ENCODE measurements at places on chromosomes 5 and 9.

GRCh38 chr9:121885345-121885901 lies 207.7 kb downstream of the TTLL11 start:
- DNase-seq, result no peak

GRCh38 chr9:135568026-135568425 lies 6.5 kb downstream of the PAEP start:
- DNase-seq, result no peak

GRCh38 chr9:73080110-73080694 lies 71.5 kb upstream of the ANXA1 start:
- DNase-seq, result no peak

GRCh38 chr5:25150819-25151218 lies 506.0 kb upstream of the CDH10 start:
- DNase-seq, result no peak

GRCh38 chr9:10785255-10785654 lies 172.5 kb upstream of the PTPRD start:
- no peak for DNase-seq

GRCh38 chr5:8720506-8720905 lies 825.4 kb downstream of the SEMA5A start:
- DNase-seq, result no peak

GRCh38 chr9:36503172-36504088 lies 69.3 kb upstream of the MELK start:
- no peak for DNase-seq

DNA sequence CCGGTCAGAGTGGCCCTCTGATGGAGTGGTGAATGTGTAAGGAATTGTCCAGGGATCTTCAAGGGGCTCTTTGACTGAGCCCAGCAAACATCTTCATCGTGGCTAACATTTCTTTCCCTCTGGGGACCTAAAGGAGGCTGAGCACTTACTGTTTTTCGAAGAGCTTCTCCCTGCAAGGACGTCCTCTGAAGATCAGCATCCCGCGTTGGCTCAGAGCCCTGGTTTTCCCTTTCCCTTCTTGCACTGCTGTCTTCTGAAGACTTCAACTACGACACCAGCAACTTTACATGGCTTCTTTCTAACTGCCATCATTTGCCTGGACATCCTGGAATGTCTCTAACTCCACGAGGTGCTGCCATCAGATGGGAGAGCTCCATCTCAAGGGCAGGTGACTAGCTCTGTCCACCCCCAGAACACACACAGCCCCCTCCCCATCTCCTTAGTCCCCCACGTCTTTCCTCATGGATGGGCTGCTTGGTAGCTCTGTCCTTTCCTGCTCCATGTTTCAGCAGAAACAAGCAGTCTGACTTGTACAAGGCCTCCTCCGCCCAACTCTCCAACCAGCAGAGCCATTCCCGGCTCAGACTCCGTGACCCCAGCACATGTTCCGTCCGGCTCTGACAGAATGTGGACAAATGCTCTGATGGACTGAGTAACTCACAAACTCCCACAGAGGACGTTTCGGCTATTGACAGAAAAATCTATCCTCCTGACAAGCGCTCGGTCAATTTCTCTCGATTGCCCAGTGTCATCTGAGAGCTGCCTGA lies 17.1 kb downstream of the SHB start:
- DNase-seq, result no peak

DNA sequence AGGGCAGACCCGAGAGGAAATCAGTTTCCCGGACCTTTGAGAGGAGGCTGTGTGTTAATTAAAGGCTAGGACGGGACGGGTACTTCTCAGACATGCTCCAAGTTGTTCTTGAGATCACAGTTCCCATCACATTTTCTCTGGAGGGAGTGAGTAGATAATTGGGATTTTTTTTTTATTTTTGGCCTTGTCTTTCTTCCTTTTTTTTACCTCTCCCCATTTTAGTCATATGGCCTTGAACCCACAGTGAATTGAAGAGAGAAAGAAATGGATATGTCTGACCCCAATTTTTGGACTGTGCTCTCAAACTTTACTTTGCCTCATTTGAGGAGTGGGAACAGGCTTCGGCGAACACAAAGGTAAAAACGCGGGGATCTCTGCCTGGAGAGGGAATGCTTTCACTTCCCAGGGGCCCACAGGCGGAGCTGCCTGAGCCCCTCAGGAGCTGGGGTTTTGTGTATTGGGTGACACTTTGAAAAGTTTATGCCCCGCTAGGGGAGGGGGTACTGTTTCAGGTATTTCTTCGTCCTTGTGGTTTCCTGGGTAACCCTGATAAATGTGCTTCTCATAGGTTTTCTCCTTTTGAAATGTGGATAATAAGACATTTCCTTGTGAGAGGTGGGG lies 191.8 kb downstream of the CD180 start:
- no peak for DNase-seq

- no peak for DNase-seq
Measured at GRCh38 chr9:116355153-116355921, 201.7 kb downstream of the PAPPA start.

GRCh38 chr9:75979362-75979761 lies 88.9 kb downstream of the PCSK5 start:
- DNase-seq, result no peak

DNA sequence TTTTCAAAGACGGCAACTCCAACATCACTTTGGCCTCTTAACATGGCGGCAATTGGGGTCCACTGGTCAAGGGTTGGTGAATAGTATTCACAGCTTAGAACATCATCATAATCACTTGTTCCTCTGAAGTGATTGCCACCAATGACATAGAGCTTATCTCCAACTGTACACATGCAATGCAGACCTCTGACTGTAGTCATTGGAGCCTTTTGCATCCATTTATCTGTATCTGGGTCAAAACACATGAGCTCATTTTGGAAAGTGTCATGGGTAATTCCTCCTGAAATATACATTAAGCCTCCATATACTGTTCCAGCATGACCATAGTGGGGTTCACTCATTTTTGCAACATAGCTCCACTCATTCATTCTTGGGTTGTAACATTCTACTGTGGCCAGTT lies 2.0 kb downstream of the KLHL9 start:
- no peak for DNase-seq

GRCh38 chr9:121725008-121725775 lies 73.8 kb downstream of the DAB2IP start:
- DNase-seq, result no peak

DNA sequence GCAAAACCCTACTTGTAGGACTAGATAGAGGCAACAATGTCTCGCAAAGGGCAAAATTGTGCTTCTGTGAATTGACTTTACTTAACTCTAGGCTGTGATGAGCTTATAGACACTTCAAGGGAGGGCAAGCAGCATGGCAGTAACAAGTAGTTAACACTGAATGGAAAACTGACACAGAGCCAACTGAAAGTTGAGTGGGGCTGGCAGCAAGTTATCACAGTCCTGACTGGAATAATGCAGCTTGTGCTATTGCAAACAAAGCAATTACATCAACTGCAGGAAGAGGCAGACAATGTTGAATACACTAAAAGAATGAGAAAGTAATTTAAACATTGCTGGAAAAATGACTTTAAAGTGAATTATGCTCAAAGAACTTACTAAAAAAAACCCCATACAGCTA lies 62.2 kb downstream of the RNF38 start:
- no peak for DNase-seq

DNA sequence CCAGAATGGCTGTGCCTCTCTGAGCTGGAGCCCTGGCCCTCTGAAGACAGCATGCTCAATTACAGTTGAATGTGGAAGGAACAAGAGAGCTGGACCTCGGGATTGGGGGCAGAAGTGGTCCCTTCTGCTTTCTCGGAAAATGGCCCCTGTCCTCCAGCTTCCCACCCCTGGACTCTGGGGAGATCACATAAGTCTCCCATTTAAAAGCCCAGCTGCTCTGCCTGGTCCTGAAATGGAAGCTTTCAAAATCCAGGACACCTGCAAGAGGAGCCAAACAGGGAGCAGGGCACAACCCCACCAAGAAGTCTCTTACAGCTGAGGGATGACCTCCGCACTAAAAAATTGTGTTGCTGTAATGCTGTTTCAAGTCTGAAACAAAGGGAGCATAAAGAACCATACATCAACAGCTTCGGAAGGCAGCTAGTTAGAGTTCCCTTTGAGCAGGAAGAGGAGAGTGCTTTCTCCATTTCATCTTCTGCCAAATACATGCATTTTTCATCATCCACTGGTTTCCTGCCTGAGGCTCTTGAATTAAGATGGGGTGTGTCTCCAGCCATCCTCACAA lies 48.2 kb downstream of the TGFBI start:
- DNase-seq, result no peak

DNA sequence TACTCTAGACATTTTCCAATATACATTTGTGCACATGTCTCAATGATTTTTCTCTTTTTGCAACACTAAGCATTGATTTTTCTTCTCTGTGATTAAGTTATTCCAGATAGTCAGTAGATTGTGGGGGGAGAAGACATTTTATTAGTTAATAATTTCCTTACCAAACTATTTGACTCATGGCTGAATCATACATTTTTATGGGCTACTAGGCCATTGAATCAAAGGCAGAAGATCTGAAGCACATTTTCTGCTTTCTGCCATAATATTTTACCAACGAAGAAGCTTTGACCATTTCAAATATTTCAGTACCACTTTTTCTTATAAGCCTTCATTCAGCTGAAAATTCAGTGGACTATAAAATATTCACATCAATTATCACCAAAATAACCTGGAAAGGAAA lies 175.6 kb downstream of the IRX2 start:
- no peak for DNase-seq

DNA sequence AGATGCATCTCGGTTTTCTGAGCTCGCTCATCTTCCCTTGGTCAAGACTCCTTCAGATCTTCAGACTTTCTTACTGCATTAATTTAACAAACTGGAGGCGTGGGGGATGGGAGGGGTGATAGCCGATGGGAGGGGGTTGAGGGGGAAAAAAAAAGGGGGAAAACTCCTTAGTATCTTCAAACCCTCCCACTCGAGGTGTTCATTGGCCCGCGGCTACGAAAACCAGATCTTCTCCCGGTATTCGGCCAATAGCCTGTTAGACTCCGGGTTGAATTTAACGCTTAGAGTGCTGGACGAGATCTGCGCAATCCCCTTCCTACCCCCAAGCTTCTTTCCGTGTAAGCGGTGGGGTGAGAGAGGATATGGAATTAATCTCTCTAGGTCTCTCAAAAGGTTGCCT lies 689 bp upstream of the GLRA1 start:
- DNase-seq, result no peak

- no peak for DNase-seq
Measured at GRCh38 chr5:95668216-95668615, 14.6 kb downstream of the SPATA9 start.

GRCh38 chr5:54823006-54823405 lies 162.4 kb downstream of the ESM1 start:
- no peak for DNase-seq

DNA sequence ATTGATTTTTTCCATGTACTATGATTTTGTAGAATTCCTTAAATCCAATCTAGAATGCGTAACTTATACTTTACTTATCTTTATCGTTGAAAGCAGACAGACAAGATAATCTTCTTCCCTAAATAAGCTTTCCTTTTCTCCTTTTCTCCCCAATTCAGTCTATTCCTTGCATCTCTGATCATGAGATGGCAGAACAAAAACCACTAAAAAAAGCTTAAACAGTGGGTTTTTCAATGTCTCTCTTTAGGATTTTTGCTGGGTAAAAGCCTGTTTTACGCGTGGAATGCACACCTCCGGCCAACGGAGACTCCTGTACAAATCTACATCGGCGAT lies 755 bp downstream of the CDKN2B start:
- no peak for DNase-seq

GRCh38 chr5:9209846-9210492 lies 335.9 kb downstream of the SEMA5A start:
- DNase-seq, result no peak

GRCh38 chr9:33992632-33993031 lies 56.1 kb downstream of the UBAP2 start:
- no peak for DNase-seq

DNA sequence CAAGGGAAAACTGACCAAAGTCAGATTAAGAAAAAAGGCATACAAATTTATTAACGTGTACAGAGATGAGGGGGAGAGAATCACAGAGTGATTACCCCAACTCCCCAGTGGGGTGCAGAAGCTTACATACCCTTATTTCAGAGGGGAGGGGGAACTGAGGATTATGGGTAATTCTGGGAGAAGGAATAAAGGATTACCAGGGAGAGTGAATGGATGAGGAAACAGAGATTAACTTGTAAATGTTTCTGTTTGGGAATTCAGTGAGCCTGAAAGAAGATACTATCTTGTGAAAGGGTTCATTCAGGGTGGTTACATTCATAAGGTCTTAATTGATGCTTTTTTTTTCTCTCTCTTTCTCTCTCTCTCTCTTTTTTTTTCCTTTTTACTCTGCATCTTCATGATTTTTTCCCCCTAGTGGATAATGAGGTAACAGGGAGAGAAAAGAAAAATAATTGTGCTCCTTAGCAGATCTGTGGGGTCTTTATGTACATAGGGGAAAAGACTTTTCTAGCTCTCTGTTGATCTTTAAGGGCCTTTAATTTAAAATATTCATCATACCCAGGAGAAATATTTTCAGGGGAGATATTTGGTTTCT lies 49.4 kb downstream of the TARS1 start:
- no peak for DNase-seq

- no peak for DNase-seq
Measured at GRCh38 chr5:24646915-24647314, 2.1 kb upstream of the CDH10 start.

GRCh38 chr5:72955143-72955767 lies 586 bp upstream of the FCHO2 start:
- no peak for DNase-seq

- no peak for DNase-seq
Measured at GRCh38 chr5:148913985-148914431, 87.6 kb downstream of the ADRB2 start.

DNA sequence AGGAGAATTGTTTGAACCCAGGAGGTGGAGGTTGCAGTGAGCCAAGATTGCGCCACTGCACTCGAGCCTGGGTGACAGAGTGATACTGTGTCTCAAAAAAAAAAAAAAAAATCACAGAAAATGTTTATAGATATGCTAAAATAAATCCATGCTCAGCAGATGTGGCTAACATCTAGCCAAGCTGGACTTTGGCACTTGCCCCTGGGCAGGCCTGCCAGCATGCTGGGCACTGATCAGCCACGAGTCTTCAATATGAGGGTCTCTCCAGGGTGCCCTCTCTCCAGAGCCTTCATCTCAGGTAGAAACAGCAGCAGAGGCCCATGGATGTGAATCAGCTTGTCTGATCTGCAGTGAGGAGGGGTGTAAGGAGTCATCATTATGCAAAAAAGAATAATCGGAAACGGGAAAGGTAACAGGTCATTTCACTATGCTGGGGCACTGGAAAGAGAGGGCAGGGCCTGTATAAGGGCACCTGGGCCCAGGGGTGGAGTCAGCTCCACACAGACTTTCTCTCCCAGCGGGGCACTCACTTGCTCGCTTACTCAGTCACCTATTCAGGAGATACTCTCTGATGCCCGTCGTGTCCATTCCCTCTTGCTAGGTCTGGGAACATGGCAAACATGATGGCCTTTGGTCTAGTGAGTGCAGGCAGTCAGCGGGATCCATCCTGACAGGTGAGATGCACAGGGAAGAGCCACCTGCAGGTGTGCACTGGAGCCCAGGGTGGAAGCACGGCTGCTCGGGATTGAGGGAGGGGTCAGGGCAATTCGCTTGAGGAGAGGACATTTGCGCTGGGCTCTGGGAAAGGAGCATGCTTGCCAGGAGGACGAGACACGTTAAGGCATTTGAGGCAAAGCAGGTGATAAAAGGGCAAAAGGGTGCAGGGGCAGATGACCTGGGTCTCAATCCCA lies 17.1 kb downstream of the RNF44 start:
- DNase-seq, result no peak

GRCh38 chr5:146848133-146848532 lies 30.4 kb downstream of the PPP2R2B start:
- DNase-seq, result no peak

- no peak for DNase-seq
Measured at GRCh38 chr5:29649321-29649720, 1544.2 kb upstream of the CDH6 start.

- DNase-seq, result no peak
Measured at GRCh38 chr5:180604271-180604670, 13.0 kb upstream of the SCGB3A1 start.

All from activated naive CD8-positive, alpha-beta T cell treated with anti-CD3 and anti-CD28 coated beads, Interleukin-2, amount 50 U/mL, for 16 hours (primary cell).